IPS-NIHi11 (cell line): ENCODE measurements at places on chromosomes 5 and 9.

DNA sequence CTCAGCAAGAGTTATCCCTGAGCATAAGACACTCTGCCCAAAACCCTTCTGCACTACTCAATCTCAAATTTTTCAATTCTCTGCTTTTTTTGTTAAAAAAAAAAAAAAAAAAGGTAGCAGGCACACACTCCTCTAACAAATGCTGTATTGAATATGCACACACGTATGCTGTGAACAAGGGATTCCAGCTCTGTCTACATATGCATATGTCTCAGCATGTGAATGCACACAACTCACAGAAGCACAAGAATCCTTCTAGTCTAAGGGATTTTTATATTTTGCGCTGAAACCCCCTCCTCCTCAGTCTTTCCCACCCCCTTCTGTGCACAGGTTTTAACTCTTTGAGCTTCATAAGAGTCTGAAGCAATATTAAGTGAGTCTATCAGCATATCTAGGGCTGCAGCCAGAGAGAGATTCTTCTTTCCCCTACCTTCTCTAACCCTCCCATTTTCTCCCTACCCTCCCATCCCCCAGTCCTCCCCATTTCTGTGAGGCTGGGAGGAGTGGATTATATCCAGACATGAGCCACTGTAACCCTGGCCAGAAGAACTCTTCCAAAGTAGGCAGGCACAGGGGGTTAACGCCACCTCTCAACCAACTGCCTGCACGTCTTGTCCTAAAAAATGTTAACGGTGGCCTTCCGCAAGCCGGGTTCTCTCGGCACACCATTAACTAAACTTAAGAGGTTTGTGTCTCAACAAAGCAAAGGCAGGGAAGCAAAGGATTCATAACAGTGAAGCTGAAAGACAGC is 1.0 kb downstream of the GABRB2 start:
- no peak for DNase-seq

DNA sequence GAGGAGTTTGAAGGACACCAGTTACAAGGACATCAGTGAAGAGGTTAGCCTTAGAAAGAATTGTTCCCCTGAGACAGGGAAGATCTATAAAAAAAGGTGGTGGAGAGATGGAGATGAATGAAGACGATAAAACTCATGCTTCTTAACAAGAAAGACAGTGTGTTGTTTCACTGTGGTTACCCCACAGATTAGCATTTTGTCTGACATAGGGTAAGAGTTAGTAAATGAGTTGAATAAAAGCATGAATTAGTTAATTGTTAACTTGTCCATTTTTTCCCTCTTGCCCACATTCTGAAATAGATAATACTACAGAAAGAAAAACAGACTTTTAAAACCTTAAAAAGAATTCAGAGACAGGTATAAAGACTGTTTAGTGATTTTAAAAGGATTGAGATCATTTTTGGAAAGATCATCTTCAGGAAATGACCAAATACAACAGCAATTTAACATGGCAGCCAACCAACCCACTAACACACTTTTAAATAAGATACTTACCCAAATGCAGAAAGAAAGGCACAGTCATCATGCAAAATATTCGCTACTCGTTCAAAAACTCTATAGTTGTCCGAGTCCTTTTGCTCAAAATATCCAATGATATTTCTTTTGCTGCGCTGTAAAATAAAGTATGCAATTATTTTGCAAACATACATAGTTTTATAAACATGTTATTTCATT is 78.5 kb downstream of the ERP44 start:
- DNase-seq = no peak

DNA sequence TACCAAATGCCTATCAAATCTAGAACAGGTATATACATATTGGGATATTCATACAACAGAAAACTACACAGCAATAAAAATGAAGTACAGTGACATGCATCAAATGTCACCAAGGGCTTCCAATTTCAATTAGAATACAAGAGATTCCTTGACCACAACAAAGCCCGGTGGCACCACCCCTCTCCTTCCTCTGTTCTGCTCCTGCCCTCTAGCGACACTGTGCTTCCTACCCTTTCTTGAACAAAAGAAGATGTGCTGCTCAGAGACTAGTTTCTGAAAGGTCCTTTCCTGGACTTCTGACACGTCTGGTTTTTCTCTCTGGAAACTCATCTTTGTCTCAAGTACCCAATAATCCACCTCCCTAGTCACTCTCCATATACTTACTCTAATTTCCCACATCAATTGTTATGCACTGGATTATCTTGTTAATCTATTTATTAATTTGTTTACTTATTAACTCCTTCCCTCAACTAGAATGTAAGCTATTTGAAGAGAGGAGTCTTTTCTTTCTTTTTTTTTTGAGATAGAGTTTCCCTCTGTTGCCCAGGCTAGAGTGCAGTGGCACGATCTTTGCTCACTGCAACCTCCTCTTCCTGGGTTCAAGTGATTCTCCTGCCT is 70.4 kb upstream of the CTSV start:
- peak; percentile 59 for DNase-seq

DNA sequence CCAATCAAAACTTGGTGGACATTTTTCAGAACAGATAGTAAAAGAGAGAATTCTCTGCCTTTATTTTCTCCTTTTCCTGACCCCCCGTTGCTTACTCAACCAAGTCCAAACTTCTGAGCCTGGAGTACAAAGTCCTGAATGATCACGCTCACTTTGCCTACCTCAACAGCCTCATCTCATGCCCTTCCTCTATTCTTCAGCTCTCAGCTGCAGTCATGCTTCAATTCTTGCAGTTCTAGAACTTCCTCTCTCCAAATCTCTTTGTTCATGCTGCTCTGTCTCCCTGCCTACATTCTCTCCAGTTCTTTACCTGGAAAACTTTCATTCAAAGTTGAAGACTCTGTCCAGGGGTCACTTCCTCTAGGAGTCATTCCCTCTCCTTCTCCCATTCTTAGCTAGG is 398.5 kb upstream of the SLC24A2 start:
- no peak for DNase-seq

DNA sequence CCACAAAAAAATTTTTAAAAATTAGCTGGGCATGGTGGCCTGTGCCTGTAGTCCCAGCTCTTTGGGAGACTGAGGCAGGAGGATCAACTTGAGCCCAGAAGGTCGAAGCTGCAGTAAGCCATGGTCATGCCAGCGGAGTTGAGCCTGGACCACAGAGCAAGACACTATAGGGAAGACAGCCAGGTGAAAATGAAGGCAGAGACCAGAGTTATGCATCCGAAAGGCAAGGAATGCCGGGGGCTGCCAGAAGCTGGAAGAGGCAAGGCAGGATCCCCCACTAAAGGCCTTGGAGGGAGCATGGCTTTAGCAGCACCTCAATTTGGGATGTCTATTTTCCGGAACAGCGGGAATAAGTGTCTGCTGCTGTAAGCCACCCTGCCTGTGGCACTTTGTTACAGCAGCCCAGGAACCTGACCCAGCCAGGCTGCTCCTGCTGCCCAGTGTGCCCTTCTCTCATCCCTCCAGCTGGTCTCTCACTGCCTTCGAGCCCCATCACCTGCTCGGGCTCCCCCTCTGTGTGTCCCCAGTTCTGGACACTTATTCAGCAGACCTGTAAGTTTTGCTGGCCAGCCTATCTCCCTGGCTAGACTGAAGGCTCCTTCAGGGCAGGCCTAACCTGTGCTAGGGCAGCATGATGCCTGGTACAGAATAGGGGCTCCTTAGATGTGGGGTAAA is 16.8 kb upstream of the JADE2 start:
- DNase-seq = no peak

DNA sequence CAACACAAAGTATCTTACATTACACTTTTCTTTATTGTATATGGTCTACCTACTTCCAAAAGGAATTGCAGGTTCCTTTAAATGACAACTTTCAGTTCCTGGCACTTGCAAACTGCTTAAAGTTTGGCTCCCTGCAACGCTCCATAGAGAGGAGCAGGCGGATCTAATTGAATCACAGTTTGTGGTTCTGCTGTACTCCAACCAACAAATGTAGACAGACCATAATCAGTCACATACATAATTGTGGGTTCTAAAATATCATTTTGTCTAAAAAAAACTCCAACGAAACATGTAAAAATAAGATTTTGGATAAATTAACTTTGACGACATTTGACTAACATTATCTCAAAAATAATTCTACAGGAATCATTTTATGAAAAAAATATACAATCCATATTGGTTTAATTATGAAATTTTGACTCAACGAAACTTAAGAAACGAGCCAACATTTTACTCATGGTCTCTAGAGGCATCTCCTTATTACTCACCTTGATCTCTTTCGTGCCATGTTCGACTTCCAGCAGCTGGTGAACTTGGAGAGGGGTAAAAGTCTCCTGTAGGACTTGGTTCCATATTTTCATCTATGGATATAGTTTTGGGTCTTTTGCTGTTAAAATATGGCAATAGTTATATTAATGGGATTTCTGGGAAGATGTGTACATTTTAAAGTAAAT is 167.6 kb downstream of the NFIB start:
- DNase-seq = no peak

- DNase-seq = no peak
Observed at GRCh38 chr5:176772271-176773210, 37.8 kb upstream of the UNC5A start.

DNA sequence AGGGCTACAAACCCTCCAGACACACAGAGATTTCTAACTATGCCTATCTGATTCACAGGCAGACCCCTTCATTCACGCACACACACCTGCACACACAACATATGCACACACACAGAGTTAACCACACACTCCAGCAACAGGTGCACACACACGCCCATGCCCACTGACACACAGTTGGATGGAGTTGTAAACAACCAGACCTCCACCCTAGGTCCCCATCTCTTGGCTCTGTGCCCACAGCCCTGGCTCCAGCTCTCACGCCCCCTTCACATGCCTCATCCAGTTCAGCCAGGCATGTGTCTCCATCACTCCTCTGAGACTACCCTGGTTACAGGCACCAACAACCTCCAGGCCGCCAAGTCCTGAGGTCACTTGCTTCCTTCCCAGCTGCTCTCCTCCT is 61.1 kb downstream of the PSD2 start:
- DNase-seq = no peak

DNA sequence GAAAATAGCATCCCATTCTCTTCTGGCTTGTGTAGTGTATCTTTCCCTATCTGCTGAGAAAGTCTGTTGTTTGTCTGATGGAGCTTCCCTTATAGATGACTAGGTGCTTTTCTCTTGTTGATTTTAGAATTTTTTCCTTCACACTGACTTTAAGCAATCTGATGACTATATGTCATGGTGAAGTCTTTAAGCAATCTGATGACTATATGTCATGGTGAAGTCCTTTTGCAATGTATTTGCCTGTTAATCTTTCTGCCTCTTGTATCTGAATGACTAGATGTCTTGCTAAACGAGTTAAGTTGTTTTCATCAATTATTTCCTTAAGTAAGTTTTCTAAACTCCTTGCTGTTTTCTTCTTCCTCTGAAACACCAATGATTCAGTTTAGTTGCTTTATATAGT is 80.5 kb downstream of the RNF130 start:
- no peak for DNase-seq

- no peak for DNase-seq
Observed at GRCh38 chr5:172707285-172708182, 63.5 kb downstream of the DUSP1 start.

DNA sequence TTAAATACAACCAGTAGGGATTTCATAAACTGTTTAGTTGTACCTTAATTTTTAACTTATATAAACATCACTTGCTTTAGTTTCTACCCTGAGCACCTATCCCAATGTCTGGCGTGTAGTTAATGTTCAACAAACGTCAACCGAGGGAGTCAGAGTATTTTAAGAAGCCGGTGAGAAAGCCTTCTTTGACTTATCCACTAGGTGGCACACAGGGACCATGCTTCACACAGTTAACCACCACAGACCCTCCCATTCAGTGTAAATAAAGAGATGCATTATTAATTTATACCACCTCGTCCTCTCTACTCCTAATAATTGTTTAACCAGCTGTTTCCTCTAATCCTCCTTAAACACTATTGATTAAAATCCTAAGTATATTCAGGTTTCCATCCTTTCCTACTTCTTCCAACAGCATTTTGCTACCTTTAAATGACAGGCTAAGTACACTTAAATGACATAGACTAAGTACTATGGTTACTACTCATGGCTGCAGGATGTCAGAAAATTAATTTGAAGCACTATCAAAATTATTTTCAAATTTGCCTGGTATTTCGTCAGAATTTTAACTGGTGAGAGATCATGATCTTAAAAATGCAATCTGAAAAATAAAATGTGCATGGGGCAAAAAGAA is 2.3 kb downstream of the HAPLN1 start:
- peak; percentile 67 for DNase-seq

DNA sequence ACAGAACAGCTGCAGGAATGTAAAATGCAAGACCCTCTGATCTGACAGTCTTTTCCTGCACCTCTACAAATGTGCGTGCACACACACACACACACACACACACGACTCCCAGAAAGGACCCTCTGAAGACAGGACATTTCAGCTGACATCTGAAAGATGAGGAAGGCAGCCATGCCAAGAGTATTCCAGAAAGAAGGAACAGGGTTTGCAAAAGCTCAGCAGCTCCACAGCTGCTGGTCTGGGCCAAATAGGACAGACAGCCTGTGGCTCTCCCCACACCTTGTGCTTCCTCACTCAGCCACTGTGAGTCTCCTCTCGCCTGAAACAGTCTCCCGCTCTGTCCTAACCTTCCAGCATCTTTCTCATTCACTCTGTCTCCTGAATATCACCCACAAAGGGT is 189.0 kb downstream of the PALM2AKAP2 start:
- peak; percentile 43 for DNase-seq

DNA sequence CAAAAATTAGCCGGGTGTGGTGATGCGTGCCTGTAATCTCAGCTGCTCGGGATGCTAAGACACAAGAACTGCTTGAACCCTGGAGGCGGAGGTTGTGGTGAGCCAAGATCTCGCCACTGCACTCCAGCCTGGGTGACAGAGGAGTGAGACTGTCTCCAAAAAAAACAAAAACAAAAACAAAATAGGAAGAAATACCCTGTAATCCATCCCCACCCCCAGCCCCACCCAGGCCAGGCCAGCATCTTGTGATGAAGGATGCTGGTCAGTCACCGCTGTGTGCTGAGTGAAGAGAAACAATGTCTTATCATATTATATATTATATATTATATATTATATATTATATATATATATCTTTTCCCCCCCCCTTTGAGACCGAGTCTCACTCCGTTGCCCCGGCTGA is 15.4 kb upstream of the CCIN start:
- DNase-seq = no peak

GRCh38 chr9:116390303-116391228 is 237.0 kb downstream of the PAPPA start:
- no peak for DNase-seq

- DNase-seq = no peak
Observed at GRCh38 chr5:131786036-131786435, 10.8 kb downstream of the FNIP1 start.

- no peak for DNase-seq
Observed at GRCh38 chr5:174448662-174449061, 275.7 kb upstream of the MSX2 start.

DNA sequence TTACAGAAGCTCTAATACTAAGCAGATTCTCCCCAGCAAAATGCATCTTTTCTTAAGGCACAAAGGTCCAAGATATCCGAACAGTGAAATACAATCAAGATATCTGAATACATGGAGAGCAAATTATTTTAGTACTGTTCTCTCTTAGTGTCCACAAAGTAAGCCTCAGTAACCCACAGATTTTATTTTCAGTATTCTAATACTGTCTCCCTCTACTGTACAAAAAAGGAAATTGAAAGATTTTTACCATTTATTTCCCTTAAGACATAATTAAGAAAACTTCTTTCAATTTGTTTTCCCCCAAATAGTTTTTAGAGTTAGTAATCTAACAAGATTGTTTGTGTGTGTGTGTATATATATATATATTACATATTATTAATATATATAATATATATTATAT is 24.7 kb upstream of the NOL6 start:
- DNase-seq = no peak

- no peak for DNase-seq
Observed at GRCh38 chr5:145668714-145669113, 166.4 kb downstream of the PRELID2 start.
